ENCODE measurements at places on chromosomes 2 and 18.

GRCh38 chr2:62415518-62415917 is 90.5 kb downstream of the TMEM17 start:
- DNase-seq = no peak

DNA sequence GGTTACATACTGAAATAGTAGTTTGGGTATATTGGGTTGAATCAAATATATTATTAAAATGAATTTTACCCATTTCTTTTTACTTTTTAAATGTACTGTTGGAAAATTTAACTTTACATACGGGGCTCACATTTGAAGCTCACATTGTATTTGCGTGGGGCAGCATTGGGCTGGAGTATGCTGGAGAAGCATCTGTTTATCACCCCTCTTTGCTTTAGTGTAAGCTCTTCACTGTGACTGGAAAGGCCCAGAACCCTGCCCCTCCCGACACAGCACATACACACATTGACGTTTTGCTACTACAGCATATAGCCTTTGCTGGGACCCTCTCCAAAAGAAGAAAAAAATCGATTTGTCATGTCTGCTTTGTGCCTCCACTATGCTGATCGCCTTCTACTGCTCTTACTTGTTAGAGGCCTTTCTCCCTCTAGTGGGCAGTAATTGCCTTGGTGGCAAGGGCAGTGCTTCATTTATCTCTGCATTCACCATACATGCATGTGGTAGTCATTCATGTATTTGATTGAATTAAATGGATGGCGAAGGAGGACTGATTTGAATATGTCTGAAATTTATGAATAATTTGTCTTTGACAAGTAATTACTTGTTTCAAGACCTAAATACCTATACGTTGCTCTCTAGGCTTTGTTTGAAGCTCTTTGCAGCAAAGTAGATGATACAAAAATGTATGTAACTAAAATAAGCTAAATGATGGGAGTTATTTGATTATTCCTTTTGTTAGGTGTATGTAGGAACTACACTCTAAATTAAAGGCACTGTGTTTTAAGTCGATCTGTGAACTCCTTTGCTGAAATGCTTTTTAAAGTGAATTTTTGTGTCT is 37.4 kb downstream of the VAPA start:
- peak; percentile 75 for DNase-seq

DNA sequence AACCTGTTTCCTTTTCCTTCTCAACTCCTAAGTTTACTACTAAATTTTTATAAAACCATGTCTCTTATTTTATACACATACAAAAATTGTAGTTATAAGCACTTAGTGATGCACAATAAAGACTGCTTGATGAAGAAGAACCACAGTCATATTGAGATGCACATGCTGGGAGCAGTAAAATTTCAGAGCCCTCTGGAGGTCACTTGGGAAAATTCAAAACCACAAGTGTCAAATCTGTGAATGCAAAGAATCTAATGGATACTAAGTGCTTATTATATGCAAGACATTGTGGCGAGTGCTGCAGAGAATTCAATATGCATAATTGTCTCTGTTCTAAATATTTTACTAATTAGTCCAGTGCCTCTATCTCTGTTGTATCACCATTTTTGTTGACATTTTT is 180.5 kb downstream of the VWC2L start:
- no peak for DNase-seq

- DNase-seq = no peak
These were observed 160.3 kb downstream of the TGIF1 start for GRCh38 chr18:3610188-3610708.

GRCh38 chr2:74119912-74120825 is 27.5 kb downstream of the BOLA3 start:
- peak; percentile 68 for DNase-seq

- DNase-seq = no peak
These were observed 46.9 kb downstream of the TMEM17 start for GRCh38 chr2:62459106-62459505.

DNA sequence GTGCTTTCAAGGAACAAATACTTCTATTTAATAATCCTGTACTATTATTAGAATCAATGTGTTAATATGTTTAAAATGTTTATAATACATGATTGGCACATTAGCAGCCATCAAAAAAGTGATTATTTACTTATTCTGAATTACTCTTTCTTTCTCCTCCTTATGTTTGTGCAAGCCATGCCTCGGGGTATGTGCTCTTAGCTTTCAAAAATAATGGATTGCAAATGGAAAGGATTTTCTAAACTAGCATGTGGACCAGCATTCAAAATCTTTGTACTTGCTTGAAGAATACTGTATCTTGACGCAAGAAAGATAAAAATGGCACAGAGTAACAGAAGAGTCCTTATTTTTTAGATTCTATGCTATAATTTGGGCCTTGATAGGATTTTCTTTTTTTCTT is 156.5 kb downstream of the CDH7 start:
- DNase-seq = no peak

DNA sequence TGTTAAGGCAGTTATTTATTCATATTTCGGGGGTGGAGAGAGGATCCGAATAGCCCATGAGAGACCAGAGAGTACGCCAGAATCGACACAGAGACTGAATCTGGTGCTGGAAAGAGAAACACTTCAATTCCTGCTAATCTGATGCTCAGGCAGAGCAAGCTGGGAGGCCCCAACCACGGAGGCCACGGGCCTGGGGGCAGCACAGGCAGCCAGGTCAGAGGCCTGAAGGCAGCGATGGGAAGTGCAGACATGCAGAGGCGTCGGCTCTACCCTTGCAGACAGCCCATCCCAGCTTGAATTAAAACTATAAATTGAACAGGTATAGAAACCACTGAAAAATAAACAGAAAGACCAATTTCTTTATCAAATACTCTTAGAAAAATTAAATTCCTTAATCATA is 50.6 kb downstream of the PXDN start:
- no peak for DNase-seq

- no peak for DNase-seq
These were observed 334.7 kb upstream of the CHAC2 start for GRCh38 chr2:53432936-53433335.

DNA sequence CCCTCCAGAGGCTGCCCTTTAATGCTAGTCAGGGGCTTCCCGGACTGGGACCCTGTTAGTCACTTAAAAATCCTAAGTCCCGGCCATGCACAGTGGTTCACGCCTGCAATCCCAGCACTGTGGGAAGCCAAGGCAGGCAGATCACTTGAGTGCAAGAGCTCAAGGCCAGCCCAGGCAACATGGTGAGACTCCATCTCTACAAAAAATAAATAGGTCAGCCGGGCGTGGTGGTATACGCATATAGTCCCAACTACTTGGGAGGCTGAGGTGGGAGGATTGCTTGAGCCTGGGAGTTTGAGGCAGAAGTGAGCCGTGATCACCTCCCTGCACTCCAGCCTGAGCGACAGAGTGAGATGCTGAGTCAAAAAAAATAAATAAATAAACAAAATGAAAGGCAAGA is 17.2 kb upstream of the KCNG2 start:
- DNase-seq = no peak

- DNase-seq = no peak
These were observed 19.2 kb upstream of the AP1S3 start for GRCh38 chr2:223856584-223856983.

- no peak for DNase-seq
These were observed 150.5 kb upstream of the NCKAP5 start for GRCh38 chr2:133718688-133719201.

GRCh38 chr2:22628221-22628620 is 756.8 kb upstream of the KLHL29 start:
- DNase-seq = no peak

- DNase-seq = no peak
These were observed 38.8 kb downstream of the G6PC2 start for GRCh38 chr2:168939918-168940317.

GRCh38 chr18:8107426-8107825 is 501.8 kb upstream of the RAB12 start:
- DNase-seq = no peak

- no peak for DNase-seq
These were observed 539.6 kb upstream of the FSHR start for GRCh38 chr2:49693961-49694360.

DNA sequence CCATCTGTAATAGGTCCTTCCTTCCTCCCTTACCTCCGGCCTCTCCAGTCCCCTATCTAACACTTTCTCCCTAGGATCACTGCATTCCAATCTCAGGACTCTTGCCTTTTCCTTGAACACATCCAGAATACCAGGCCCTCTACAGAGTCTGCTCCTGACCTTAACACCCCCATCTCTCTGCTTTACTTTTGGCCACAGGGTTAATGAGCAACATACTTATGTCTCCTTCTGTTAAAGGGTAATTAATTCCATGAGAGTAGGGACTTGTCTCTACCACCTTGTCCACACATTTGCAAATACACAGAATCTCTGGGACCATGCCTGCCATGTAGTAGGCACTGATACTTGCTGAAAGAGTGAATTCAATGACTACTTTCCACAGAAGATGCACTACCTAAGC is 94.9 kb downstream of the COBLL1 start:
- DNase-seq = no peak

DNA sequence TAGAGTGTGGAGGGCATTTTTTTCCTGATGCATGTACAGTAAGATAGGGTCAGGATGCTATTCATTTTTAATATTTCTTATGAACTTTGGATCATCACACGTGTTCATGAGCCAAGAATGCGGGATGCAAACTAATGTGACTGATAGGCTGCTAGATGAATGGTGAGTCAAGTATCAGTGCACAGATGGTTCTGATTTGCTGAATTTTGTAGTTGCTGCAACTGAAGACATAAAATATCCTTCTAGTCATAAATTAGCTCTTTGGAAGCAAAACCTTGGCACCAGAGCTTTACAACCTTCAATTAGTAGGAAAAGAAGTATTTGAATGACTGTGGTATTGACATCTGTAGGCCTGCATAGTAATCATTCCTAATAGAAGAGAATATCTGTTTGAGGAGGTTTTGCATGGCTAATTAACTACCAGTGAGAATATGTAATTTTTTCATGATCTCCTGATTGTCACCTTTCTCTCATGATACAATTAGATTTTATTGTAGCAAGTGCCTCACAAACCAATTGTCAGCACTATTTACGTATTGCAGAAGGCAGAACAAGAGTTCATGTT is 94.0 kb downstream of the VRK2 start:
- no peak for DNase-seq

DNA sequence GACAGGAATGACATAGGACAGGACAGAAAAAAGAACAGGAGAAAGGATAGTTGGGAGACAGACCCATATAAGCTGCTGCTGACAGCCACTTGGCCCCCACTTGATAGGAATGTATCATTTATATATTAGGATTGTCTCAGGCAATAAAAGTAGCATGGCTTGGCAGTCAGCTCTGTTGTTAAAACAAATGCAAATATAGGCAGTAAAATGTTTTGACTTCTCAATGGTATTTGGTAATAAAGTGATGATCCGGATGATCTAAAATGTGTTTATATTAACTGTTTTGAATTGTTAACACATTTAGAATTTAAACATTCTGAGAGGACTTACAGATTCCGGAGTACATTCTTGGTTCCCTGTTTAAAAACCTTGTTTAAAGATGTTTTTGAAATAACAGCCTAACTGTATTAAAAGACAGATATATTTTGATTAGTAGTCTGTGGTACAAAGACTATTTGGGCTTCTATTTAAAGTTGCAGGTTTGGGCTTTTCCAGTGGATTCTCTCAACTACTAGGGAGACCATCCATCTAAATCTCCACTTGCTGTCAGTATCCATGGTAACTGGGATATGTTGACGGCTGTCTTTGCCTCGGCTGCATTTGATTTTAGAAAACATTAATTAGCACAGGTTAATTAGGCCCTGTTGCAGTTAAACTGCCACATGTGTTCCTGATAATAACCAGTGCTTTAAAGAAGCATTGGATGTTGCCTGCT is 147.6 kb downstream of the ESCO1 start:
- DNase-seq = no peak

DNA sequence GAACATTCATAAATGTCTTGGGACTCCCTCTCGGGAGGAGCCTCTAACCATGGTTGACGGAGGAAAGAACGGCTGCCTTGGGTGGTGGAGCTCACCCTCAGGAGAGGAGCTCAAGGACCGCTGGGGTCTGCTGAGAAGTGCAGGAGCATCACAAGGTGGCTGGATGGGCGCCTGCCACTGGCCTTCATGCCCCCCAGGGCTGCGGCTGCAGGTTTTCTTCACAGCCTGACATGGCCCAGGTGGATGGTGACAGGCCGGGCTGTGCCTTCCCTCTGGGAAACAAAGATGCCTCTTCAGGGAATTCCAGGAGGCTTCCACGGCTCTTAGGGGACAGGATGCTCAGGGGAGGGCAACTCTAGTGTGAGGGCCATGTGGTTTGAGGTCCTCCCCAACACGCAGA is 119.5 kb upstream of the PXDN start:
- DNase-seq = no peak

GRCh38 chr2:98734823-98735260 is 3.9 kb upstream of the MGAT4A start:
- DNase-seq = no peak

DNA sequence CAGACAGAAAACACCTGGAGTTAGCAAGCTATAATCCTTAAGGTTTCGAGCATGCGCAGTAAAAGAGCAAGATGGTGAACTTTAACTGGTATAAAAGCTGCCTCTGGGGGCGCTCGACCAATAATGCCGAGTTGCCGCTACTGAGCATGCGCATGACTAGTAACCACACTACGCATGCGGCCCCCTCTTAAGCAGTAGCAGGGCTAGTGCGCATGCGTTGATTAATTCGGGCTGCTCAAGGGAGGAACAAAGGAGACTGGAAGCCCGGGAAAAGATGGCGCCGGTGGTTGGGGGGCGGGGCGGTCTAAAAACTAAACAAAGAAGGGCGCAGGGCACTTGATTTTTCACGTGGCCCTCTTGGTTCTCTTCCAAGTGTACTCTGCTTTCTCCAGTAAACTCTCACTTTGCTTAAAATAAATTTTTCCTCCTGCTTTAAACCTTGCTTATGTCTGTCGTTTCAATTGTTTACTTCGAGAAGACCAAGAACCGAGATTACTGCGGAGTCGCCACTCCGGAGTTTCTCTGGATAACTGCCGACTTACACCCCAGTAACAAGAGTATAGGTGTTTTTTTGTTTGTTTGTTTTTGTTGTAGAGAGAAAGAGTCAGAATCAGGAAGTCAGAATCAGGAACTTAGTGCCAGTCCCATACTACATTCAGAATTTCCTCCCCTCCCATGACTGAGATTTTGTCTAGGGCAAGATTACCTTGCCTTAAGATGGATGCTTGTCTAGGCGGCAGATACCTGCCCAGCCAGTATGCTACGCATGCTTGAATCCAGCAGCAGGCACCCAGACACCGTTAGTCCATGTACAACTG is 5.8 kb downstream of the XRCC5 start:
- DNase-seq = peak; percentile 100

DNA sequence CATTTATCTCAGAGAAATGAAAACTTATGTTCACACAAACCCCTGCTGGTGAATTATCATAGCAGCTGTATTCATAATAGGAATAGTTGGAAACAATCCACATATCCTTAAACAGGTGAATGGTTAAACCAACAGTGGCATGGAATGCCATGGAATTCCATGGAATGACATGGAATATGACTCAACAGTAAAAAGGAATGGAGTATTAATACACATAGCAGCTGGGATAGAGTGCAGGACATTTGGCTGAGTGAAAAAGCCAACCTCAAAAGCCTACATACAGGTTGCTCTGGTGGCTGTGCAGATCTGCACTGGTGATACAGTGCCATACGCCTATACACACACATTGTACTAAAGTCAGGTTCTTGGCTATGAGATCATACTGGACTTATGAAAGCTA is 69.5 kb downstream of the FAM168B start:
- no peak for DNase-seq
